Left lobe of liver (tissue), 2 donors: ENCODE measurements at places on chromosomes 13 and 19.

GRCh38 chr13:114066956-114067355 lies 65.5 kb downstream of the RASA3 start:
- no peak for DNase-seq

DNA sequence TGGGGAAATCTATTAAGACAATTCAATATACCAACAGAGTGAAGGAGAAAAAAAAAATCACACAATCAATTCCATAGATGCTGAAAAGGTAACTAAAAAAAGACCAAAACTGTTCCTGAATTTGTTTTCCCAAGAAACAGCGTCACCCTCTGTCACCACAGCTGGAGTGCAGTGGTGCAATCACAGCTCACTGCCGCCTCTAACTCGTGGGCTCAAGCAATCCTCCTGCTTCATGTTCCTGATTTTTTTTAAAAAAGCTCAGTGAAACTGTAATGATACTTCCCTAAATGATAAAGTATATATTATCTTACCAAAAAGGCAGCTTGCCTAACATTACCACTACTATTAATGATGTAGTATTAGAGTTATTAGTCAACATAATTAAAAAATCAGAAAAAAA lies 19.6 kb upstream of the ZFP14 start:
- DNase-seq = no peak

DNA sequence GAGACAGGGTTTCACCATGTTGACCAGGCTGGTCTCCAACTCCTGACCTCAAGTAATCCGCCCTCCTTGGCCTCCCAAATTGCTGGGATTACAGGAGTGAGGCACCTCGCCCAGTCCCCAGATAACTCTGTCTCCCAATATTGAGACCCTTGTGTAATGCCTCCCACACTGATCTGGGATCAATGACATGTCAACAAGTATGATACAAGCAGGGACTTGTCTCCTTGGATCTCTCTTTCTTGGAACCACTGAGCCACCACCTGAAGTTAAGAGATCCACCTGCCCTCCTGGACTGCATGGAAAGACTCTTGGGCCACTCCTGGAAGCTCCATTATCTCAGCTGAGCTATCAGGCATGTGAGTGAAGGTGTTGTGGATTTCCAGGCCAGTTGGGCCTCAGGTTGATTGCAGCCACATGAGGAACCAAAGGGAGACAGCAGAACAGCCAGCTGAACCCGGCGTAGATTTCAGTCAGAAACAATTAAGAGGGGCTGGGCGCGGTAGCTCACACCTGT lies 15.1 kb downstream of the NFKBID start:
- DNase-seq = no peak

- no peak for DNase-seq
Measured at GRCh38 chr13:32255724-32256109, 59.4 kb downstream of the ZAR1L start.

GRCh38 chr19:51514866-51515481 lies 13.4 kb upstream of the SIGLEC12 start:
- DNase-seq = no peak

DNA sequence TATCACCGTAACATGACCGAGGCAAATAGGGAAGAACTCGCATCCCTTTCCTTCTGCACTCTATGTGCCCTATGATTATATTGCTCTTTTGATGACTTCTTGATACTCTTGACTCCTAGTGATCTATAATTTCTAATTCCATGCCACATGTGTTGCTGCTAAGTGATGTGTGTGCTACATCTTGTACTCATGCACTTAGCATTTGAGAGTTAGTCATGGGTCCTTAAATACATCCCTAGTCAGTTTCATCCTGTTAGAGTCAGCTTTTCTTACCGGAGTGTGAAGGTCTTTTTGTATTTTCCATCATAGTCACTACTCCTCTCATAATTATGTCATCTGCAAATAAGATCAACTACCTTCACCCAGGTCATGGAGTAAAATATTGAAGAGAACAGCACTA lies 30.2 kb downstream of the RXFP2 start:
- DNase-seq = no peak

GRCh38 chr19:53102756-53103233 lies 427 bp downstream of the ZNF160 start:
- DNase-seq = peak; percentile 47

GRCh38 chr13:29572575-29572974 lies 22.9 kb downstream of the SLC7A1 start:
- no peak for DNase-seq

DNA sequence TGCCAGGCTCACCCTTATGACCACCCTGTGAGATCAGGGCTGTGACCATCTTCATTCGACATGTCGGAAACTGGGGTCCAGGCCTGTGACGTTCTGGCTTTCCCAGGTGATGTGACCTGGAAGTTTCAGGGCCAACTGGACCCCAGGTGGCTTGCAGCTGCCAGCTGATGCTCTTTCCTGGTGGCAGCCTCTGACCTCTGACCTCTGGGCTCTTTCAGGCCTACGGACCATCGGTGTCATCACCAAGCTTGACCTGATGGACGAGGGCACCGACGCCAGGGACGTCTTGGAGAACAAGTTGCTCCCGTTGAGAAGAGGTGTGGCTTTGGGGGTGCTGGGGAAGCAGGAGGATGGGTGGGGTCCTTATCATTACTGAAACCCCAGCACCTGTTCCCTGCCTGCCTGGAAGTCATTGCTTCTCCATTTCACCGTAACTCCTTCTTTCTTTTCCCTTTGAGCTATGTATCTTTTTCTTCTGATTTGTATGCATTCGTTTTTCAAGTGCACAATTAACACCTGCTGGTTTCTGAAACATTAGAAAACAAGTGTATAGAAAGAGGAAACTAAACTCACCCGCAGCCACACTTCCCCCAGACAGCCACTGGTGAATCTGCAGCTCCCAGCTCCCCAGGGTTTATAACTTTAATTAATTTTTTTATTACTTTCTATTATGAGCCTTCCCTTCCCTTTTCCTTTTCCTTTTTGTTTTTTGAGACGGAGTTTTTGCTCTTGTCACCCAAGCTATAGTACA lies 58.9 kb downstream of the TMED1 start:
- no peak for DNase-seq

- no peak for DNase-seq
Measured at GRCh38 chr19:18590273-18591272, 2.0 kb downstream of the REX1BD start.

- no peak for DNase-seq
Measured at GRCh38 chr13:101434486-101434885, 18.0 kb upstream of the ITGBL1 start.

GRCh38 chr19:6767357-6768235 lies at the start of gene SH2D3A:
SH2D3A (minus strand) TSS chr19:6767435; CDS start chr19:6763748, 3,687 bp downstream.
- DNase-seq = peak; percentile 85

DNA sequence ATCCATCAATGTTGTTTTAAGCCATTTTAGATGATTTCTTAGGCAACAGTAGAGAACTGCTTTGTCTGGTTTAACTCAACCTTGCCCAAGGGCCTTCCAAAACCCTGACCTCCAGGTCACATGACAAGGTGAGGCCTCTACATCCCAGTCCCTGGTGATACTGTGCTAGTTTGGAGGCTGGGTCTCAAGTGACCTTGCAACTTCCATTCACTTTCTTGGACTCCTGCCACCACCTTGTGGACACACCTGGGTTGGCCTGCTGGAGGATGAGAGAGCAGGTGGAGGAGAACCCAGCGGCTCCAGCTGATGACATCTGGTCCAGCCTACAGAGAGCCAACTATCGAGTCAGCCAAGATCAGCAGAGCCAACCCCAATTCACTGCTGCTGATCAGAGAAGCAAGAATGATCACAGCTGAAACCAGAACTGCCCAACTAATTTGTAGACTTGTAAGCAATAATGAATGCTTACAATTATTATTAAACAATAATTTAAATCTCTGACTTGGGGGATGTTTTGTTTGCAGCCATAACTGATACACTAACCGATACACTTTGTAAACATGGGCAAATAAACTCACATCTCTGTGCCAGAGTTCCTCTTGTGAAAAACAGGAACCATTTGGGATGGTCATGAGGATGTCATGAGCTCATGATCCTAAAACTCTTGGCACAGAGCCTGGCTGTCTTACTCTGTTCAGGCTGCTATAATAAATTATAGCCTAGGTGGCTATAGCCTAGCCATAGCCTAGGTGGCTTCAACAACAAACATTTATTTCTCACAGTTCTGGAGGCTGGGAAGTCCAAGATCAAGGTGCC lies 11.5 kb downstream of the FAM187B start:
- no peak for DNase-seq

- no peak for DNase-seq
Measured at GRCh38 chr13:100917011-100917410, 242.4 kb upstream of the TMTC4 start.

DNA sequence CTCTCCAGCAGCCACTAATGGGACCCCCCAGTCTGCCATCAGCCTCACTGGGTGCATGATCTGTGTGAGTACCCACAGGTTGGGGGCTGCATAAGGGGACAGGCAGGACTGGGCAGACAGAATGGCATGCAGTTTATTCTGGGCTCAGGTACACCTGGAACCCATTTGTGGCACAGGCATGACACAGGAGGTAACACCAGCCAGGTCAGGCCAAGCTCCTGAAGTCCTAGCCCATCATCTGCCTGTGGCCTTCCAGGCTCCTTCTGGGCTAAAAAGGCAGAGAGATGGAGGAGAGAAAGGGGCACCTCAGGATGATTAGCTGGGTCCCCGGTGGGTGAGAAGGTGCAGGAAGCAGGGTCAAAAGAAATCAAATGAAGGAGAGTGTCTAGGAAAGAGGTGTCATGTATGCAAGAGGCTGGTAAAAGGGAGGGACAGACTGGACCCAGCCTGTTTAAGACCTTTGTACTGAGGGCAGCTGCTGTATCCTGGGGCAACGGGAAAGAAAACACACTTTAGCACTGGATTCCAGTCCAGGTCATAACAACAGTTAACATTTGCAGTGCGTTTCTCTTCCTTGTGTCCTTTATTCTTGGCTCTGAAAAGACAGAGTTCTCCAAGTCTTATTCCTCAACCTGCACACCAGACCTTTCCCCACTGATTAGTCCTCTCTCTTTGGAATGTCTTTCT lies 20.2 kb upstream of the DGKH start:
- DNase-seq = peak; percentile 78

DNA sequence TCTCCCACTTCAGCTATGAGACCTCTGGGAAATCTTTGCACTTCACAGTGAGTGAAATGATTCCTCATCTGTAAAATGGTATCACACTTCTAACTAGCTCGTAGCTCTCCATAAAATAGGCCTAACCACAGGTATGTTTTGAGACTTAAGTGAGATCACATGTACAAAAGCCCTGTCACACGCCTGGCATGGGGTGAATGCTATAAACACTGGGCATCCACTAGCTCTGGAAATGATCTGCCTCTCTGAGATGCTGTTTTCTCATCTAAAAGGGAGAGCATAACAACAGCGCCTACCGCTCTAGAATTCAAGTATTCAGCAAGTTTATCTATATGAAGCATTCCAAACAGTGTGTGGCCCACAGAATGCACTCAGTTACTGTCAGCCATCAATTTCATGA lies 2.2 kb downstream of the AKT2 start:
- DNase-seq = no peak

GRCh38 chr19:43455321-43456113 lies 9.9 kb downstream of the LYPD3 start:
- DNase-seq = no peak

- DNase-seq = no peak
Measured at GRCh38 chr13:95128045-95128643, 173.1 kb downstream of the ABCC4 start.

DNA sequence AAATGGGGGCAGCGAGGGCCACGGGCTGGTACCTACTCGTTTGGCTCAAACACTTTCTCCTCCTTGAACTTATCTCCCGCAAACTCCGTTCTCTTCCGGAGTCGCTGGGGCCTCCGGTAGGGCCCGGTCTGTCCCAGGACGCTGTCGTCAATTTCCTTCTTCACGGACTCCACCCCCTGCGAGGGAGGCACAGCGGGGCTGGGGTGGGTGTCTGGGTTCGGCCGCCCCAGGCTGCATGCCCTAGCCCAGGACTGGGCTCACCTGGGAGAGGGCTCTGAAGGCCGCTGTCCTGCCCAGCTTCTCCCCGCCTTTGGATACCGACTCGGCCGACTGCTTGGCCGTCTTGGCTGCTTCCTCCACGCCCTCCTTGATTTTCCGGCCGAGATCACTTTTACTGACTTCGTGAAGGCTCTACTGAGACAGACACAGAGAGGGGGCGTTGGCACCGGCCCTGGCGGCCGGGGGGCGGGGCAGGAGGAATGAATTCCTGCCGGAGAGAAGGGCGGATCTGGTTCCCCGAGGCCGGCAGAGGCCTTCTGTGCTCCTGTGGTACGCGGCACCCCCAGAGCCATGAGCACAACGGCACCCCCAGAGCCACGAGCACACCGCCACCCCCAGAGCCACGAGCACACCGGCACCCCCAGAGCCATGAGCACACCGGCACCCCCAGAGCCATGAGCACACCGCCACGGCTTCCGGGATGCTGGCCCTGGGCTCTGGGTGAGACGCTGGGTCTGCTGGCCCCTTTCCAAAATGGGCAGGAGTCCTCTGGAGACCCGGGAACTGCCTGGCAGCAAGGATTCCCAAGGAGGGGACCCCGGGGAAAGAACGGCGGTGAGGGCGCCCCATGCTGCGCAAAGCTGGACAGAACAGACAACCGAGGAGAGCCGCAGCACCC lies 8.1 kb upstream of the CTXN1 start:
- no peak for DNase-seq

GRCh38 chr13:36673352-36673751 lies 468 bp upstream of the SERTM1 start:
- DNase-seq = no peak

- DNase-seq = peak; percentile 31
Measured at GRCh38 chr19:32200312-32201038, 144.9 kb upstream of the ZNF507 start.

DNA sequence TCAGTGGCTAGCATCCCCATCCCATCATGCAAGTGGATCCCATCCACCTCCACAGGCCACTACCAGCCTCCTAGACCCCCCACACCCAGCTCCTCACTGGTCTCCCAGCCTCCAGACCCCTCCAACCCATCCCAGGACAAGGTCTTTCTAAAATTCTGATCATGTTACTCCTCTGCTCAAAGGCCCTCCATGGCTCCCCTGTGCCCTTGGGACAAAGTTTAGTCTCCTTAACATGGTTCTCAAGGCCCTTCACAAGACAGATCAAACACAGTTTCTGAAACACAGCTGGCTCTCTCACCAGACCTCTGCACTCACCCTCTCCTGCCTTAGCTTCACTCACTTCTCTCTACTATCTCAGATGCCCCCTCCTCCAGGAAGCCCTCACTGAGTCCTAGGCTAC lies 9.3 kb downstream of the CEACAM19 start:
- no peak for DNase-seq

DNA sequence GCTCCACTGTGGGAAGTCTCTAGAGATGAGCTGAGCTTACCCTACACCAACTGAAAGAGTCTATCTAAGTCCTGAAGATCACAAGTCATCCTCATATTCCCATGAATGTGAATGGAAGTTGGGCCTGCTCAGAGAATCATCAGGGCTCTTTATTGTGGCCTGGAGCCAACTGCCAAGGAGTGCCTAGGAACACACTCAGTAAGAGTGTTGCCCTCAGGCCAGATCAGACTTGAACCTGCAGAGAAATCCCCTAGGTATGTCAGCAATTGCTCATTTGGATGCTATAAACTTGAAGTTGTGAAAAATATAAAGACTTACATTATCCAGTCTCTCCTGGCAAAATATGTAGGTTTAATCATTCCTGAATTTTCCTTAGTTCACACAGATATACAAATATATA lies 1070.2 kb downstream of the EFNB2 start:
- no peak for DNase-seq

GRCh38 chr13:48797127-48797526 lies 143.4 kb downstream of the CYSLTR2 start:
- no peak for DNase-seq
